ENCODE measurements at places on chromosomes 5 and 9.
A peak's percentile ranks its signal among the peaks of the same experiment; 100 is the strongest.

DNA sequence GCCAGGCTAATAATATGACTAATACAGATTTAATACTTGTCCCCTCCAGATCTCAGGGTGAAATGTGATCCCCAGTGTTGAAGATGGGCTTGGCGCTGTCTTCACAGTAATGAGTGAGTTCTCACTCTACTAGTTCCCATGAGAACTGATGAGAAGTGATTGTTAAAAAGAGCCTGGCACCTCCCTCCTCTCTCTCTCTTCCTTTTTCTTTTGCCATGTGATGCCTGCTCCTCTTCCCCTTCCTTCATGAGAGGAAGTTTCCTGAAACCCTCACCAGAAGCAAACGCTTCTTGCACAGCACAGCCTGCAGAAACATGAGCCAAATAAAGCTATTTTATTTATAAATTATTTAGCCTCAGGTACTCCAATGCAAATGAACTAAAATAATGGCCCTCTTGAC lies 55.2 kb downstream of the GLDC start:
- DNase-seq = no peak

DNA sequence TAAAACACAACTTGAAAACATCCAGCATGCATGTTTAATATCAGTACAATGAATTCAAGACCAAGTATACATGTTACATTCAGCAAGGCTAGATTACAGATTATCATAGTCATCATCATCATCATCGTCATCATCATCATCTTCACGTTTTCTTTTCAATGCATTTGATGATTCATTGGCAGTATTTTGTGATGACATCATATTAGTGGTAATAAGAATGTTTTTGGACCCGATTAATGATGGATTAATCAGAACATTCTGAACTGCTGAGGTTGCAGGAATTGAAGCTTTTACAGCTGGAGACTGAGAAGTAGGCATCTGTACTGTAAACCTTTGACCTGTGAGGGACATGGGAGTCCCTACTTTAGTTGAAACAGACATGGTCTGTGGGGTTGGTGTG lies 4.5 kb downstream of the AK6 start:
- no peak for DNase-seq

DNA sequence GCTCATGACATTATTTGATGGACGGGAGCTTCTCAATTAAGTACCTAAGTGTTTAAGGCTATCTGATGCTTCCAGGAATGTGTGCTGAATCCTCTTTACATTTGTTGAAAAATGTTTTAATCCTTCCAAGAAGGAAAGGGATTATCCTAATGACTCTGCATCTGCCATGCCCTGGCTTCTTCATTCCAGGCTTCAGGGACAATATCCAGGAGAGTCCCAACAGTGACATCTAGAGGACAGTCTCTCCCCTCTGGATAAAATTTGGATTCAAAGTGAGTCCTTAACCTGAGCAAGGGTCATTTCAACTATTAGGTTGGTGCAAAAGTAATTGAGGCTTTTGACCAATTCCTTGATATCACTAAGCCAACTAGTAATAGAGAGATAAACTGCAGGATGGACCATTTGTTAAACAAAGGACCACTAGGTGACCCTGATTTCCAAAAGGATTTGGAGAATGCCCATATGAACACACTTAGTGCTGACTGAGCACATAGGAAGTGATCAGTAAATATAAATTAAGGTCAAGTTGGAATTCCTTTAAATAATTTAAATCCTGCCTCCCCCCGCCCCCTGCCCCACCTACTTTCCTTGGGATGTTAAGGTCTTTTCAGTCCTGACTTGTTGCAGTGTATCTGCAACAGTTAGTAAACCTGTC lies 19.1 kb downstream of the TNFSF8 start:
- DNase-seq = peak; percentile 24

DNA sequence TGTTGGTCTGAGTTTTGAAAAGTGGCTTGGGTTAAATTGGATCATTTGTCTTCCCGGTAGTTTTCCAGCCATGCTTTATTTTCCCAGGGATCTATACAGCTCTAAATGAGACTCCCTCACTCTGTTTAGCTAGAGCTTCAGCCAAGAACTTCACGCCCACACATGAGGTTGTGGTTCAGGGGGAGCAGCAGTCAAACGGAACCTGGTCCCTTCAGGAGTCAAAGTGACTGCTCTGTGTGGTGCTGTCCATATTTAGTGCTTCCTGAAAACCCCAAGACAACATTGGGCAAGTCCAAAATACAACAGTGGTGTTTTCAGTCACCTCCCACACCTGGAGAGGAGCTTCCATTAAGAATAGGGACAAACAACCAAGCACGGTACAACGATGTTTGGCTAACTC lies 90.5 kb downstream of the ANKH start:
- DNase-seq = peak; percentile 15

- DNase-seq = no peak
Observed at GRCh38 chr5:137872466-137872865, 4.8 kb downstream of the MYOT start.

DNA sequence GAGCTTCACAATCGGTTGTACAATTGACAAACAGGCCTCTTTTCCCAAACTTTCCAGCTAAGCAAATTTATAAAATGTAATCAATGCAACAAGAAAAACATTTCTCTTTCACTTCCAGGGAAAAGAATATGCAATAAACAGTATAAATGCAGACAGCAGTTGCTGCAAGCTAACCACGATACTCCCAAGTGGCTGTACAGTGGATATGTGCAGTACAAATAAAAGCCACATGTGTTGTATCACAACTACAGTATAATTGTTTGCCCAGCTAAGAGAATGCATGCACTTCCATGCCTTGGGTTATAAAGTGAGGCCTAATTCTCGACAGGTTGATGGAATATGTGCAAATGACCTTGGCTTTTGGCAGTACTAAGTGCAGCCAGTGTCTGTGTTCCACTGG lies 16.7 kb upstream of the PDCL start:
- no peak for DNase-seq

GRCh38 chr9:91536211-91536691 lies 112.6 kb upstream of the NFIL3 start:
- DNase-seq = peak; percentile 47

- DNase-seq = no peak
Observed at GRCh38 chr5:150281987-150282386, 7.6 kb downstream of the CAMK2A start.

DNA sequence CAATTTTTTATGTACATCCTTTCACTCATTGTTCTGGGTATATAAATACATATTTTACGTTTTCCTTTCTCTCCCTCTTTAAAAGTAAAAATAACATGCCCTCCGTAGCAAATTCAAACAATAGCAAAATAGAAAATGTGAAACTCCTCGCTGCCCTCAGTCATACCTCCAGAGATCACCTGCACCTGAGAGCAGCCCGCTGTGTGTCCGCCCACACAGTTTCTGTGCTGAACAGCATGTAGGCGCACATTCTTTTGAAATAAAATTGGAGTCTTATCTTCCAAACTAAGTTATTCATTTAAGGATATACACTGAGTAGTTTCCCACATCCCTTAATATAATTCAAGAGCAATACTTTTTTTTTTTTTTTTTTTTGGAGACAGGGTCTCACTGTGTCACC lies 255.7 kb downstream of the AOPEP start:
- no peak for DNase-seq

DNA sequence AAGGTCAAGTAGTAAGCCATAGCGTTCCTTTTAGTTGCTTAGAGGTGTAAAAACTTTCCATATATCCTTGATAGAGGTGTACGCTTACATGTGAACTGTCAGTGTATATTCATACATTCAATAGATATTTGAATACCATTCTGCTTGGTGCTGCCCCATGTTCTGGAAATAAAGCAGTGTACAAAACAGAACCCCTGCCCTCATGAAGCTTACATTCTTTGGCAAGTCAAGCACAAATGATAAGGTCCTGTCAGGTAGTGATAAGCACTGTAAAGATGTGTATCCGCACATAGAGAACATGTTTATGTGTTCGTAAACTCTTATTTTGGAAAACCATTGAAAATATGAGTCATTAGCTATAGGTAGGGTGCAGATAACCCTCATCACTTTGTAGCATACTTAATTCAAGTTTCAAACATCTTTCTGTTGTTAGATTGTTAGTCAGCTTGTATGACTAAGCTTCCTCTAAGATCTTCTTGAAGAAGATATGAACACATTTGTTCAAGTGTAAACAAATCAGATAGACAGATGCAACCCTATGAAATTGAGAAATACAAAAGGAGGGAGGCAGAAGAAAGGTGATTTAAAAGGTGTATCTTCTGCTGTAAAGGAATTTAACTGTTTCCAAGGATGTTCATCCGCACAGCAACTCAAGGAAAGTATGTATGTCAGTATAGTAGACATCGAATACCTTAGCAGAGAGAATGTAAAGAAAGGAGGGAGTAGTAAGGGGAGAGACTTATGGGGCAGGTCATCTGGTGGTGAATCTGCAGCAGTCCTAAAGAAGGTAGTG lies 1.6 kb downstream of the GTF3C4 start:
- peak; percentile 64 for DNase-seq

- no peak for DNase-seq
Observed at GRCh38 chr5:96829297-96829696, 21.6 kb upstream of the ERAP1 start.

GRCh38 chr9:99008203-99008602 lies 64.5 kb downstream of the COL15A1 start:
- DNase-seq = no peak

GRCh38 chr9:109730228-109730627 lies 49.8 kb upstream of the PALM2AKAP2 start:
- DNase-seq = no peak

GRCh38 chr5:91598216-91598615 lies 215.1 kb upstream of the ARRDC3 start:
- no peak for DNase-seq

DNA sequence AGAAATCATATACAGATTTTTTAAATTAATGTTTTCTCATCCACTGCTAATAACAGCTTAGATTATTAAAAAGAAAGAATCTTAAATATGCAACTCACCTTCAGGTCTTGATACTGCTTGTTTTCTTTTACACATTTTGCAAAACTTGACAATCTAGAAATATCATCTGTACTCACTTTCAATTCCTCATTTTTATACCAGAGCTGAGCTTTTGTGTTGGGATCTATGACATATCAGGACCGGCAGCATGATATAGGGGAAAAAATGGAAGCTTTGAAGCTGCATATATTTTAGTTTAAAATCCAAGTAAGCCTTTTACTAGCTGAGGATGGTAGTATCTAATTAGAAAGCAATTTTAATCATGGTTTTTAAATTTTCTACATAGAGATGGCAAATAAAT lies 75.7 kb upstream of the SMARCA2 start:
- DNase-seq = no peak

DNA sequence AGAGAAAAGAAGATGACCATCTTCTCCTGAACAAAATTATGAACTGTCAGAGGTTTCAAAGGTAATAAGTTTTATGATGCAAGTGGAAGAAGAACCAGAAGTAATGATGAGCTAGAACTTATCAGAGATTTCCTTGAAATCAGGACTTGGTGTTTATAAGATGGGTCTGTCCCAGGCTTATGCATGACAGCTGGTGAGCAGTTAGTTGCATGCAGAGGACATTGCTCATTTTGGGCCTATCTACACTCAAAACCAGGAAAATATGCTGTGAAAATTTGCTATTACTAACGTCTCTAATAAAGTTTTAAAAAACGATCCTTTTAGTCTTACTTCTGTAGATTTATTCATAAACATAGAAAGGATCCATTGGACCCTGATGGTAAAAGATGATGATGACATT lies 6.6 kb upstream of the STC2 start:
- peak; percentile 62 for DNase-seq

All from amniotic epithelial cell (primary cell).